ENCODE measurements at places on chromosomes 5 and 9. TPM values are rescaled to one million over a fixed set of nuclear protein-coding genes. Genes with fewer than 3 reads are reported as not detected.

GRCh38 chr9:98610211-98610610, 98.5 kb downstream of the GABBR2 start:
- DNase-seq = no peak

DNA sequence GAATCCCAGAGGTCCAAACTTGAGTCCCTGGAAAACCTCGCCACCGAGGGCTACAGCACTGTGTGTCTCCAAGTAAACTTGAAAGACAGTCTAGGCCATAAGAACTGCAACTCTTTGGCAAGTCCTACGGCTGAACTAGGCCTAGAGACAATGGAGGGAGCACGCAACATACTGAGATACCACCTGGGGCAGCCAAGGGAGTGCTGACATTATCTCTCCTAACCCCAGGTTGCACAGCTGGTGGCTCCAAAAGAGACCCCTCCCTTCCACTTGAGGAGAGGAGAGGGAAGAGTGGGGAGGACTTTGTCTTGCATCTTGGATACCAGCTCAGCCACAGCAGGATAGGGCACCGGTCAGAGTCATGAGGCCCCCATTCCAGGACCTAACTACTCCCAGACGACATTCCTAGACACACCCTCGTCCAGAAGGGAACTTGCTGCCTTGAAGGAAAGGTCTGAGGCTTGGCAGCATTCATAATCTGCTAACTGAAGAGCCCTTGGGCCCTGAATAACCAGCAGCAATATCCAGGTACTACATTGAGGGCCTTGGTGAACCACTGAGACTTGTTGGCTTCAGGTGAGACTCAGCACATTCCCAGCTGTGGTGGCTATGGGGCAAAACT, 42.7 kb downstream of the AP3B1 start:
- DNase-seq = no peak

GRCh38 chr5:136035837-136036236, 7.0 kb downstream of the TGFBI start:
- DNase-seq = no peak

GRCh38 chr5:151357097-151357496, 9.7 kb upstream of the SLC36A2 start:
- DNase-seq = no peak

The GRIA1 gene
- not detected for total RNA-seq
